Stimulated activated CD8-positive, alpha-beta memory T cell treated with anti-CD3 and anti-CD28 coated beads, Interleukin-4, amount 100 ng/mL, for 1 hour (primary cell): ENCODE measurements at places on chromosomes 11 and 22.
A peak's percentile ranks its signal among the peaks of the same experiment; 100 is the strongest.

DNA sequence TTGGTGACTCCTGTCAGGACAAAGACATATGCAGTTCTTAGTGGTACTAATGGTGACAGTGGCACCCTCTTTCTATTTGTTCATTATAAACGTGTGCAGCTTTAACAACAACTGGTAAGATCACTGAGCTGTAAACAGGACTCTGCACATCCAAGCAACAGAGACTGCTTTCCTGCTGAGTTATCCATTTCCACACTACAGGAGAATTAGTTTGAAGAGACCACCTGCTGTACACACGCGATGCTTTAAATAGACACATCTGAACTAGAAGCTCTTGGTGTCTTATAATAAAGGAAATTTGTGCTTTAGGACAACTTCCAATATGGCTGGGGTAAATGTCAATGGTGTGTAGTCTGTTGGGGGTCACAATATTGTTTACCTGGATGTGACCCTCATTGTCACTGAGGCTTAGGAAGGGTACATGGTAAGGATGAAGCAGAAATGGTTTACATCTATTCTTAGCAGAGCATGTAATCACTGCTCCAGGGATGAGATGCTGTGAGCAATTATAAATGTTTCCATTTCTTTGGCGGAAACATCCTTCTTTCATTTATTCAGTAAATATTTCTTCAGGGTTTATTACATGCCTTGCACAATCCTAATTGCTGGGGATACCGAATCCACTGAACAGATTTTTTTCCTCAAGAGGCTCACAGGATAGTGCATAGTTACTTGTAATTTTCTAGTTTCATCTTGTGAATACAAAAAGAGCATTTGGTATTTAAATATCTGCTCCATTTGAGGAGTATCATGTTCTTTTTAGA lies 354.0 kb upstream of the CCDC90B start:
- DNase-seq: no peak

- no peak for DNase-seq
Measured at GRCh38 chr11:128052912-128053641, 534.3 kb downstream of the ETS1 start.

GRCh38 chr11:115437902-115438575 lies 66.2 kb downstream of the CADM1 start:
- DNase-seq: no peak

DNA sequence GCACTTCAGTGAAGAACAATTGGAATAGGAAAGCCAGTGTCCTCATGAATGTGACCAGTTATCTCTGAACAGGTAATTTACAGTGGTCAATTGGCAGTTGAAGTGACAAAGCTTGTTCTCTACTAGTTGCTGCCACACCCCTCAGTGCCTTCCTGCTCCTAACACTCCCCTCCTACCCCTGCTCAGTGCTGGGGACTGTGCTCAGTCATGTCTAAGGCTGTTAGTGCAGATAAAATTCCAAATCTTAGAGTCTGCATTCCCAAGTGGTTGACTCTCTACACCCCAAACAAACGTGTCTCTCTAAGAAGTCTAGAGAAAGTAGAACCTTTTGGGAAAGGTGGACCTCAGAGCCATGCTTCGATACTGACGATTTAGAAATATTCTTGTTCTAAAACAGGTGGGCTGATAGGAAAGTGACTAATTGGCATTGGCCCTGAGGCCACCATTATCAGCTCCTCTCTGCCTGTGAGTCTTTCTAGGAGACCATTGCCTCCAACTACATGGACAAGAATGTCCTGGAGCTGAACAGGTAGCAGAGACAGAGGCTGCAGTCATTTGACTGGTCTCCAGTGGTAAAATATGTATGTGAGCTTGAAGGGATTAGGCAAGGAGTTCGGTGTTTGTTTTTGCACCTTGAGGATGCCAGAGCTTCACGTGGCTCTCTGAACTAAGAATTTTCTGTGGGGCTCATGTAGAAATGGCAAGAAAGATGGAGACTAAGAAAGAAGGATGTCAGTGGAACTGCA lies 22.1 kb upstream of the NNMT start:
- no peak for DNase-seq

GRCh38 chr11:113481672-113482071 lies 6.5 kb upstream of the DRD2 start:
- no peak for DNase-seq

DNA sequence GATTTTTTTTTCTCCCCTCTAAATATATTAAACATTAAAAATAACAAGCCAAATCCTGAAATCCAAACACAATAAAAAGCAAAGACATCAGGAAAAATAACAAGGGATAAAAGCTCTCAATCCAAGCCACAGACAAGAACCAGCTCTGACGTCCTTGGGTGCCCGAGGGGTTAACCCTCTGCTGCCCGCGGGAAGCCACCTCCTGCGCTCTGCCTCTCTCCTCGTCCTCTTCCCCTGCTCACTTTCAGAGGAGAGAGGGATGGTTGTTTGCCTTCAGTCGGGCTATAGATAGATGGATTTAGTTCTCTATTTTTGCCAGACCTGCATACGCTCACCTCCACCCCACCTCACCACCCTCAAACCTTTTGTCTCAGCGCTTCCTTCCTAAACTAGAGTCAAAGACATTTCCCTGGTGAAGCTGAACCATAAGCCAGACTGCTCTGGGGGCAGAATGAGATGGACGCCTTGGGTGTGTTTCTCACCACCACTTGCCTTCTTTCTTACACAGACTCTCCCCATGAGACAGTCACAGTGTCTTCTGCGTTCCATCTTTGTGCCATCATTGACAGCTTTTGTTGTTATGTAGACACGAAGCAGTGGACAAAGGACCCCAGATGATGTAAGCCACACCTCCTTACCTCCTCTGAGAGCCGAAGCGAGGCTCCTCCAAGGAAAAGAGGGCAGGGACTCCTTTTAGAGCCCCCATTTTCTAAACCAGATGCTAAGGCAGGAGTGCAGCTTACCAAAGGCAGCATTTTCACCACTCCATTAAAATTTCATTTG lies 142.5 kb upstream of the HSD17B12 start:
- no peak for DNase-seq

- DNase-seq: peak; percentile 76
Measured at GRCh38 chr11:65524741-65525545, at the start of gene SCYL1. SCYL1 (plus strand) TSS chr11:65525083; CDS start chr11:65525154, 71 bp downstream.

- no peak for DNase-seq
Measured at GRCh38 chr11:108592591-108593213, 866 bp downstream of the EXPH5 start.

GRCh38 chr11:57536947-57537619 lies at the start of gene SMTNL1:
SMTNL1 (plus strand) TSS chr11:57537595; CDS start chr11:57542643, 5,048 bp downstream.
- DNase-seq: no peak

GRCh38 chr11:128961645-128962044 lies 19.0 kb upstream of the TP53AIP1 start:
- no peak for DNase-seq

- no peak for DNase-seq
Measured at GRCh38 chr11:6438979-6439571, 1.7 kb downstream of the HPX start.

DNA sequence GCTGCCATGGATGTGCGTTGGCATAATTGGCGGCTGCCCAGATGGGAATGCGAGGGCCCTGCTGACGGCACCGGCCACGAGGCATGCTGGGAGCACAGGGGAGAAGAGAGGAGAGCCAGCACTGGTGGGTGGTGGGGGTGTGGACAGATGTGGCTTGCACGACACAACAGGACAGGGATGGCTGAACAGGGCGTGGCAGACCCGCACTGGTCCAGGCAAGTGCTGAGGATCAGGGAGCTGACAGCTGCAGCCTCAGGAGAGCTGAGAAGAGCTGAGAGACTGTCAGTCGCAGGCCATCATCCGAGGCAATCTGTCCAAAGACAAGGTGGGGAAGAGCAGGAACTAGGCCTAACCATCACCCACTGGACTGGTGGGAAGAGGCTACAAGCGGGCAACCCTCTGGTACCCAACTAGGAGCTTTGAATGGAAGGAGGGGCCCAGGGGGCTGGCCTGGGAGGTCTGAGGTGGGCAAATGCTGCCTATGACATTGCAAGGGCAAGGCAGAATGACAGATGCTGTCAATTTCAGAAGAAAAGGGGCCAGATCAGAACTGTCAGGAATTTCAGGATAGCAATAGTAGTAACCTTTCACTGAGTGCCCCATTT lies 2.4 kb downstream of the GNB1L start:
- no peak for DNase-seq
